Activated T-helper 2 cell treated with anti-CD3 and anti-CD28 coated beads, Interferon-gamma antibody, Interleukin-2, Interleukin-4, amounts not matched to agents 10 μg/mL and 5 μg/mL and 100 μg/mL, durations not matched to agents 14 hours and 24 hours and 36 hours (primary cell): ENCODE measurements at places on chromosomes 4 and X.

GRCh38 chrX:47484885-47485284 is 1.9 kb upstream of the ZNF41 start:
- no peak for DNase-seq

DNA sequence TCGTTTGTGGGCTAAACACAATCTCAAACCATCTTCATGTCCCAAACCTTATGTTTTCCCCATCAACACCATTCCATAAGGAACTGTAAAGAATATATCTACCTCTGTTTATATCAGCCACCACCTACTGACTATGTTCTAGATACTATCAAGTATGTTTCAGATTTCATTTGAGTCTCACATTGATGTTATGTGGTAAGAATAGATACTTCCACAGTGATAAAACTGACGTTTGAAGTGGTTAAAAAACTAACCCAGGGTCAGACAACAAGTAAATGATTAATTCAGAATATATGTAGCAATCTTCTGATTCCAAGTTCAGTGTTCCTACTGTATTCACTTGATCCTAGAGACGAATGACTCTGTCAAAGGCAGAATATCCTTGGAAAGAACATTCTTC is 156.8 kb upstream of the RASGEF1B start:
- DNase-seq = no peak

DNA sequence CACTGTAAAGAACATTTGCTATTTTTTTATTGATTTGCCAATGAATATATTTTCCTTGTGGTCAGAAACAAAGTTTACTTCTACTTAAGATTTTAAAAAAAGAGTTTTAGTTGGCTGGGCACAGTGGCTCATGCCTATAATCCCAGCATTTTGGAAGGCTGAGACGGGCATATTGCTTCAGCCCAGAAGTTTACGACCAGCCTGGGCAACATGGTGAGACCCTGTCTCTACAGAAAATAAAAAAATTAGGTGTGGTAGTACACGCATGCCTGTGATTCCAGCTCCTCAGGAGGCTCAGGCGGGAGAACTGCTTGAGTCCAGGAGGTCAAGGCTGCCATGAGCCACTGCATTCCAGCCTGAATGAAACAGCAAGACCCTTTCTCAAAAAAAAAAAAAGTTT is 36.8 kb downstream of the LRP2BP start:
- no peak for DNase-seq

DNA sequence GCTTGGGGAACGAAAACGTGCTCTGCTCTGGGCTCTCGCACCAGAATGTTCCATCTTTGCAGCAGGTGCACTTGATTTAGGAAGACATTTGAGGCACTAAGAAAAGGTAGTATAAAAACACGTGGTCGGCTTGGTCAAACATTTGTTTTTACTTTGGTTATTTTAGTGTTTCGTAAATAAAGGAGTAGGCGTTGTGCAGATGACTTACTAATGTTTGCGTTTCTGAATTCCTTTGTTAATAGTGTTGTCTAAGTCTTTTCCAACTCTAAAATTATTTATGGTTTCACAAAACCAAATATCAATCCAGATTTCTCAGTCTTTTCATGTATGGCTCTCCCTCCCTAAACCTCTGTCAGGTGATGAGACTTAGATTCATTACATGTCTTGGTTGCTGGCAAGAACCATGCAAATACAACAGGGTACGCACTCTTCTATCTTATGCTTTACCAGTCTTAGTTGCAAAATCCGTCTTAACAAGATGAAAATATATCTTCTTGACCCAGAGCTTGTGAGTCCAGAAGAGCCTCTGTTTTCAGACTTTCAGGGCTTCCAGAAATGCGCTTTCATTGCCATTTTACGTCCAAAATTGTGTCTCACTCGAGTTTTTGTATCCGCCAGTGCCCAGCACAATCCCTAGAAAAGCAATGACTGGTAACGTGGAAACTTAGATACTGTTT is 686 bp downstream of the MTHFD2L start:
- no peak for DNase-seq

GRCh38 chr4:35993606-35994005 is 250.7 kb downstream of the ARAP2 start:
- no peak for DNase-seq

GRCh38 chr4:172517391-172517790 is 651.2 kb upstream of the GALNT7 start:
- no peak for DNase-seq

GRCh38 chr4:123966990-123967769 is 570.6 kb downstream of the SPRY1 start:
- no peak for DNase-seq

- no peak for DNase-seq
Observed at GRCh38 chr4:166301266-166301665, 428.2 kb downstream of the TLL1 start.

GRCh38 chrX:24999511-24999910 is 16.3 kb downstream of the ARX start:
- DNase-seq = no peak

GRCh38 chr4:1027915-1028238 is 16.5 kb downstream of the FGFRL1 start:
- no peak for DNase-seq

GRCh38 chr4:23091711-23092110 is 399.0 kb downstream of the GBA3 start:
- no peak for DNase-seq

DNA sequence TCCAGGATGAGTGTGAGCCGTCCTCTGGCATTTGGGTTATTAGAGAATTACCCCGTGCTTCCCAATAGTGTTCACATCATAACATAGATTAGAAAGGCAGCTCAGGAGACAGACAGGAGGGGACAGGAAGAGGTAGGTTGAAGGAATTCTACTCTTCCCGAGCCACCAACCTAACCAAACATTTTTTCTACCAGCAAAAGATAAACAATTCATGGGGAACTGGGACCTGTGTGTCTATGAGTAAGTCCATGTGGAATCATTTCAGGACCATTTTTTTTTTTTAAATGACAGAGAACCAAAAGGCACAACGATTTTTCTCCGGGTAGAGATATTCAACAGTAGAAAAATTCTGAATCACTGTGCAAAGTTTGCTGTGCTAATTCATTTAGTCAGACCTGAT is 174.2 kb upstream of the ETNPPL start:
- no peak for DNase-seq

DNA sequence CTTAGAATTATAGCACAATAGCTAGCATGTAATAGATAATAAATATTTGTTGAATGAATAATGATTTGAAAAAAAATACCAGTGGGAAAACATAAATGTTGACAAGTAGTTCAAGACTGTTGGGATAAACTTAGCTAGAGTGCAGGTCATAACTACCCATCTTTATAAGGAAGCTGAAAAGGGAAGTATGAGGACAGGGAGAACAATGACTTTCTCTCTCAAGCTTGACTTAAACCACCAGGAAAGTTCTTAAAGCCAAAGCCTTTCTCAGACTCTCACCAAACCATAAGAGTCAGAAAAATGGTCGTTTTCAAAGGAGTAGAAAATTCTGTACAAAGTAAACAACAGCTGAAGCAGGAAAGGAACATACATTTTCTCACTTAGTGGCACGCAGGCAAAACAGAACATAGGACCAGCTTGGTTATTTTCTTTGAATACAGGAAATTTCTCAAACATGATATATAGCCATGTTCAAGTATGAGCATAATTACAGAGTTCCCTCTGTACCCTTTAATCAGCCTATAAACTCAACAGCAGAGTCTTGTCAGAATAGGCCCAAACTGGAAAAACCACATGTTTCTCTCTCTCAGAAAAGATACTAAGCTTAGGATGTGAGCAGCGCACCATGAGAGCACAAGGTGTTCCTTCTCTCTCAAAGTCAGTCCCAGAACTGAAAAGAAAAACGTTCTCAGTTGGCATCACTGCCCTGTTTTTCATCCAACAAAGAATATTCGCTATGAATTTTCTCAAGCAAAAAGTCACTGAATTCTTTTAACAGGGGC is 28.7 kb downstream of the MAPK10 start:
- DNase-seq = no peak

- no peak for DNase-seq
Observed at GRCh38 chrX:69293776-69294601, 128.7 kb upstream of the PJA1 start.

DNA sequence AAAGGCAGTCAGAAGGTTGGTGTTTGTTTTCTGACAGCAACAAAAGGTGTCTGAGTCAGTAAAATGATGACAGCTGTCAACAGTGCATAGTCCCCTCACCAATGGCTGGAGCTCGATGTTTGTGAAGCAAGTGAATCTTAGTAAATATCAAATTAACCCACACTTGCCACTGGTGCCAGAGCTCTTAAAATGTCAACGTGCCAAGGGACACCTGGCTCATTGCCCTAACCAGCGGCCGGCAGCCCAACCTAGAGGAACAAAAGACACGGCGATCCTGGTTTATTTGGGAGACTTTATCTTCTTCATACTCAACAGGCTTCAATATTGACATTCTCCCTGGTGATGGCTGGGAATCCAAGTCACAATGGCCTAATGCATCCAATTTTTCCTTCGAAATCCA is 143.4 kb downstream of the CPEB2 start:
- no peak for DNase-seq

DNA sequence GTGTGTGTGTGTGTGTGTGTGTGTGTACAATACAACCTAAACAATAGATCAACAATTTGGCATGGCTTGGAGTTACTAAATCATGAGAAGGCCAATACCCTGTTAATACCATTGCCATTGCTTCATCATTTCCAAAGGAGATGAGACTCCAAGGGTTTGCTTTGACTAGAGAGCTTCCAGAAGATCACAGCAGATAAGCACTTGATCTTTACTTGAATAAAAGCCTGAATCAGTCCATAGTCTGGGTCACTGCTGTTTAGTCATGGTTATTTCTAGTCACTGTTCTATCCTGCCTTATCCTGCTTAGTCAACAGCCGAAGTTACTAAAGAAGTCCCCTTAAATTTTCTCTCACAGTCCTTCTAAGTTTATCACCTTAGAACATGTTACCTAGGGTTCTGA is 58.2 kb downstream of the RAB40AL start:
- DNase-seq = no peak

DNA sequence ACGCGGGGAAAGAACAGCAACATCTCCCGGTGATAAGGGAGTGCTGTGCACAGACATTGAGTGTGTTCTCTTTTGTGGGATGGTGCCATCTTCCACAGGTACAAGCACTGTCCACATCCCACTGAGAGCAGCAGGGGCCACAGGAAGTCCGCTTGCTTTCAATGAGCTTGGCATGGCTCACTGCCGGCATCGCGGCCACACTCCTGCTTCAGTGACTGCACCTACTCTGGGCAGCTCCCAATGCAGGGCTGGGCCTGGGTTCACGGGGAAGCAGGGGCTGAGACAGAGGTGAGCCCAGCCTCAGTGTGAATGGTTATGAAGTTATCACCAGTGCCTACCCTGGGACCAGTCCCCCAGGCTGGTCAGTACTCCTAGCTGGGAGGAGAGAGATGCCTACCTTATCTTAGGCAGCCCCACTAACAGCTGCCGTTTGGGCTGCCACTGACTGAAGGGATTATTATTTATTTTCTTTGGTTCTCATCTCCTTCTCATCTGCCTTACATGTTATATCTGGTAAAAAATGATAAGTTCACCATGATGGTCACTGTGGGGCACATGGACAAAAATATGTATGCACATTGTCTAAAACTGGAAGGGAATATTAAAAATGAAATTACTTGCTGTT is 99.2 kb downstream of the MGST2 start:
- no peak for DNase-seq

DNA sequence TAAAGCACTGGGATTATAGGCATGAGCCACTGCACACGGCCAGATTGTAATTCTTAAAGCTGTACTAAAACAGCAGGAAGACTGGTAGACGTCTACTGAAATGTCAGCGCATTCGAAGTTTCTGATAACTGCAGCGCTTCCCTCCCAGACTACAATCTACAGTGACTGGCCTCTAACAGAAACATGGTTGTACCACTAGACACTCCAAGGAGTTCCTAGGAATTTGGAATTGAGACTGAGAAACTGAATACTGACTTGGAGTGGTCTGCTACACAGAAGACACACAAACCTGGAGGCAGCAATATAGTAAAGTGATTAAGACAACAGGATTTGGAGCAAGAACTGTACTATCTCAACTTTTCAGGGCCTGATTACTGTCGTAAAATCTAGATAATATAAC is 937 bp downstream of the HELQ start:
- DNase-seq = no peak

DNA sequence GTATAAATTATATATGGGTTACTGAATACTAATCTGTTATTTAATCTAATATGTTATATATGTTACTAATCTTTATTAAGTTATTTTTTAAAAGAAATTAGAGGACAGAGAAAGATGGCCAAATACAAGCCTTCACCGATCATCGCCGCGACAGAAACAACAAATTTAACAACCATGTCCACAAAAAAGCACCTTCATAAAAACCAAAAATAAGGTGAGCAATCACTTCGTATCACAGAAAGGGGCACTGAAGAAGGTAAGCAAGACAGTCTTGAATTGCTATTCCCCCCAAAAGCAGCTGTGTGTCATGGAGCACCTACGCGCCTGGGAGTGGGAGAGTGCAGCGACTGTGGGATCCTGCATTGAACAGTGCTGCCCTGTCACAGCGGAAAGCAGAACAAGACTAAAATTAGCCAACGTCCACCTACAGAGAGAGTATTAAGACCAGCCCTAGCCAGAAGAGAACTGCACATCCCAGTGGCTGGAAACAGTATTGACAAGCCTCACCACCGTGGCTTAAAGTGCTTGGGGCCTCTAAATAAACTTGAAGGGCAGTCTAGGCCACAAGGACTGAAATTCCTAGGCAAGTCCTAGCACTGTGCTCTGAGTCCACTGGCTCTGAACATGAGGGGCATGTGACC is 38.5 kb downstream of the LRBA start:
- no peak for DNase-seq

DNA sequence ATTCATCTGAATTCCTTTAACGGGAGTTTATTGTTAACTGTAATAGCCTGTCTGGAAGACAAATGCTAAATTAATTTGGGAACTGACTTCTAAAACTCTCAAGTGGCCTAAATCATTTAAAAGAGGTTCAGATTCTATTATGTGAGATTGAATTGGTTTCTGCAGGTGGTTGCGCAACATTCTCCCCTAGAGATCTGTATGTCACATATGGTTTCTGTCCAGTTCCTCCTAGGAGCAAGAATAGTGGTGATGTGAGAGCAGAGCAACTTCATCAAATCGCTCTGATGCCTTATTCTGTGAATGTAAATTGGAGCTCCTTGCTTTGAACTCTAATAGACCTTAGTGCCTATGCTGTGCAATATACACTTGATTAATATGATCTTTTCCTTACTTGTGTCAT is 144.6 kb upstream of the GPR101 start:
- no peak for DNase-seq

- no peak for DNase-seq
Observed at GRCh38 chr4:4341861-4342650, 44.8 kb upstream of the NSG1 start.

GRCh38 chr4:14837860-14838259 is 164.4 kb upstream of the CPEB2 start:
- no peak for DNase-seq

GRCh38 chr4:145609481-145610427 is 9.4 kb upstream of the MMAA start:
- DNase-seq = peak; percentile 44

GRCh38 chr4:161393602-161394001 is 770.2 kb downstream of the FSTL5 start:
- no peak for DNase-seq

- no peak for DNase-seq
Observed at GRCh38 chr4:110567214-110567613, 55.7 kb downstream of the PITX2 start.

- DNase-seq = no peak
Observed at GRCh38 chr4:177051473-177052060, 258.1 kb upstream of the NEIL3 start.
